ENCODE measurements at places on chromosomes 3 and 15. TPM values are rescaled to one million over a fixed set of nuclear protein-coding genes. Genes with fewer than 3 reads are reported as not detected.

DNA sequence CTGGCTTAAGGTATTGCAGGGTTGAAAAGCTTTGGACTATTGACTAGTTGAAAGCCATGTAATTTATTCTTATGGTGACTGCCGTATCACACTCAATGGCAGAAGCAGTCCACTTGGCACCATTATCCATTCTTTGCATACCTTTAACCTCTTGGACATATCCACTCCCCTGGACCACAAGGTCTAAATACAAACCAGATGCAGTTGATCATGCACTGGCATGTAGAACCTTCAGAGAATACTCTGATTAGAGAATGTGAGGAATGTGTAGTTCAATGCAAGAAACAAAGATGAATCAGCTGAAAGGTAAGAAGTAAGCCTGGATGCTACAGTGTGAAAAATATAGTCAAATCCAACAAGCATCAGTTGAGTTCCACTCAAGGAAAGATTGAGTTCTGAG, 93.1 kb downstream of the FRMD5 start:
- no peak for DNase-seq

The GOLGA6L22 gene
- total RNA-seq: not detected

GRCh38 chr3:122977746-122978466, 49.7 kb downstream of the SEMA5B start:
- peak; percentile 80 for DNase-seq

The ACKR4 gene
- 2.6 TPM for total RNA-seq

- DNase-seq: no peak
Measured at GRCh38 chr15:48967336-48967735, 3.6 kb upstream of the SHC4 start.

- no peak for DNase-seq
Measured at GRCh38 chr3:101643861-101644613, 32.9 kb downstream of the ZBTB11 start.

The SOX2 gene
- 0.10 TPM for total RNA-seq

The DLG1 gene
- total RNA-seq: 66.2 TPM

Measured in heart right ventricle (tissue), 16 donors.